ENCODE measurements at places on chromosomes 11 and 22.

DNA sequence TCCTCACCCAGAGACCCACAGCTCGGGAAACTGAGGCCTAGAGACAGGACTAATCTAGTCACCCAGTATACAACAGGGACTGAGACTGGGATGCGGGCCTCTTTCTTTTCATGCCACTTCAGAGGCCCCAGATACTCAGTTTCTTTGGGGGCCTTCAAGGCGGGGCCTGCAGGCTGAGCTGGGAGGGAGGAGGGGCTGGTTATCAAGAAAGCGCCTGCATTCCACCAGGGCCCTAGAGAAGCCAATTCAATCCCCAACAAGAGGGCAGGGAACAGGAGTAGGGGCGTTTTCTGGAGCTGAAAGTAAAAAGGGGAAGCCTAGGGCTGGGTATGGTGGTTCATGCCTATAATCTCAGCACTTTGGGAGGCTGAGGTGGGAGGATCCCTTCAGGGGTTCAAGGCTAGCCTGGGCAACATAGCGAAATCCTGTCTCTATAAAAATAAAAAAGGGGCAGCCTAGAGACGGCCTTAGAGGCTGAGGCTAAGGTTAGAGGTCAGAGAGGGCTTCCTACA is 1.6 kb downstream of the ATG2A start:
- DNase-seq = no peak

- no peak for DNase-seq
Measured at GRCh38 chr22:29306835-29307595, 565 bp downstream of the GAS2L1 start.

DNA sequence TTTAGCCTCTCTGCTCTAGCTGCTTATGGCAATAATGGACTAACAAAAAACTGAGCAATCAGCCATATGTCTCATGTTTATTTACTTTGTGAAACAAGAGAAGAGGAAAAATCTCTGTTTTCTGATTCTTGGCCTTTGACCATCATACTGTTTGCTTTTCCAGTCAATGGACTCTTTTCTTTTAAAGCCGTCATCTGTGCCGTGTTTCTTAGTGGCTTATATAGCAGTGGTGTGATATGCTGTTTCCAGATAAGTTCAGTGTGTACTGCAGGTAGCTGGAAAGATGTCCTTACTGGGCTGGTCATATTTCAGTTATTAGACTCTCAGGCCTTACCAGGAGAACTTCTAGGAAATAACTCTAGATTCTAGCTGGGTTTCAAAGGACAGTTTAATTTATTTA is 33.6 kb upstream of the TECTA start:
- no peak for DNase-seq

DNA sequence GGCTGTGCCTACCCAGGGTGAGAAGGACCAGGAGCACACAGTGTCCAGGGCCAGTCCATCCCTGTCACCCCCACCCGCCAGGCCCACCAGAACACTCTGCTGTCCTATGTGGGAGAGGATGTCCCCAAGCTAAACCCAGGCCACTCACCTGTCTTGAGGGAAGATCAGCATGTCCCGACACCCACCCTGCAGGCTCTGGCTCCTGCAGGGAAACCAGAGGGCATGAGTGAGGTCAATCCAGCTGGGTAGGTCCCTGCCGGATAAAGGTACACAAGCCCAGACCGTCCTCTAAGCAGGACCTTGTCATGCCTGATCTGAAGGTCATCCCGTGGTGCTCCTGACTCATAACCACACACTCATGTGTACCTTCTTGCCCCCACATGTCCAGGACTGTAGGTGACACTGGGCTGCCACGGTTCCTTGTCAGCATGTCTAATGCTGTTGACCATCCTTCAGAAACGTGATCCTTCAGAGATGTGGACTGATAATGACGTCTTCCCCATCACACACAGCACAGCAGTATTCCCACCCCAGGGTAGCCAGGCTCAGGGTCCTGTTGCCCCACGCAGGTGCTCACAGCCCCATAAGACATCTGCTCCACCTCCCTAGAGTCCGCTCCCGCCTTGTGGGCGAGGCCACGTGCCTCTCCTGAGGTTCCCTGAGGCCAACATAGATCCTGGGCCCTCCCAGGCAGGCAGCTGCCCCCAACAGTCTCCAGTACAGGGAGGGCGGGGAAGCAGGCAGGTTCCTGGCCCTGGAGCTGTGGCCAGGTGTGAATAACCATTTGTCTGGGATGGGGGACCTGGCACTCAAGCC is 6.1 kb downstream of the ARVCF start:
- no peak for DNase-seq

DNA sequence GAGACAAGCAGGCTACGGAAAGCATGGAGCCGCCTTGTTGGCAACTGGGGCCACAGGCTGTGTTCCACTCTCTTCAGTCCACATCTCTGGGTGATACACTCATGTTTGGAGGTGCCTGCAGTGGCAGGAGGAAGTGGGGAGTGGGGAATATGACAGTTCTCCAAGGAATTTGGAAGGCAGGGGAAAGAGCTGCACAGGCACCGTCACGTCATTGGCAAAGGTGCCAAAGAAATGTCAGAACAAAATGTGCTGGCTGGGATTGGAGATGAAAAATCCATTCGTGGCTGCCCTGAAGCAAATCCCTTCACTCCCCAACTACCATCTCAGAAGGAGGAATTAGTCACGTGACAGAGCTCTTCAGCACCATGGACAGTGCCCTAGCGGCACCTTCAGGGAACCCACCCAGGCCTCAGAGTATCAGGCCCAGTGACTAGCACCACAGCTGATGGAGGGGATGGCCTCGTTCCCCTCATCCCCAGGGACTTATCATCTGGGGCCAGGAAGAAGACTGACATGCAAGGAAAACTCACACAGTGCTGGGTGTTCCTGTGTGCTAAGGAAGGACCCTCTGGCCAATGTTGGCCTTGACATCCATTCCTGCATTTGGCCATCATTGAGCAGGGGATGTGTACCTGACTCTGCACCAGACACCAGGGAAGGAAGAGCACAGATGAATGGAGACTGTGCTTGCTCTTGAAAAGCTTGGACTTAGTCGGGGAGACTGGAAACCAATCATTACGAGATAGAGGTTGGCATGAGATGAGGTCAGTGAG is 48.5 kb upstream of the PRDM11 start:
- no peak for DNase-seq

GRCh38 chr11:43994196-43994595 is 51.8 kb downstream of the C11orf96 start:
- no peak for DNase-seq

- no peak for DNase-seq
Measured at GRCh38 chr11:10414659-10415058, 40.4 kb upstream of the AMPD3 start.

DNA sequence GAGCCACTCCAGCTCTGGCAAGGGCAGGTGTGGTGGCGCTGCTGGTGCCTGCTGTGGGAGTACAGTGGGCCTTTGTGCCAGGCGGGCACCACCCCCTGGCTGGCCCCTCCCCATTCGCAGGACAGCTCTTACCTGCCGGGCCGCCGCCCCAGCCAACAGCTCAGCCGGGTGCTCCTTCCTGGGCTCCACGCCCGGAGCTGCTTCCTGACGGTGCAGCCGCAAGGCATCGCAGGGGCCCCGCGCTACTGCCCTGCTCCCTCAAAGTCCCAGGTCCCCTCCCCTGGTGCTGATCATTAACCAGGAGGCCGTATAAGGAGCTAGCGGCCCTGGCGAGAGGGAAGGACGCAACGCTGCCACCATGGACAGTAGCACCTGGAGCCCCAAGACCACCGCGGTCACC is at the start of gene SLC5A1:
Gene SLC5A1 (plus strand): TSS at position 338 of the 400 bp plus-strand sequence. CDS start 21 bp downstream, at position 359.
- DNase-seq = no peak

DNA sequence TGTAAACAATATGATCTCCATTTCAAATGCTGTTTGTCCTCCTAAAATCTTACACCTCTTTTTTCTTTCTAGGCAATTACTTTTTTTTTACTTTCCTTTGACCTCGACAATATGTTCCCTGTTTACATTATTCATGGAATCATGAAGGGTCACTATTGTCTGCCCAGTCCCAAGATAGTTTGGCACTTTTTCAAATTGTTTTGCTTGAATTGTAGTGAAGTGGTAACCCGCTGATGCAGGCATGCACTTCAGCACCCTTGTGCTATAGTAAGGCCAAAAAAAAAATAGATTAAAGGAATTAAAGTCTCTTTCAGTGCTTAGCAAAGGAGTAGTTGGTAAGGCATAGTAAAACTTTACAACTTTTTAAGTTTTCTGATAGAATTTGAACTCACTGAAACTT is 90.9 kb downstream of the PAX6 start:
- DNase-seq = no peak

DNA sequence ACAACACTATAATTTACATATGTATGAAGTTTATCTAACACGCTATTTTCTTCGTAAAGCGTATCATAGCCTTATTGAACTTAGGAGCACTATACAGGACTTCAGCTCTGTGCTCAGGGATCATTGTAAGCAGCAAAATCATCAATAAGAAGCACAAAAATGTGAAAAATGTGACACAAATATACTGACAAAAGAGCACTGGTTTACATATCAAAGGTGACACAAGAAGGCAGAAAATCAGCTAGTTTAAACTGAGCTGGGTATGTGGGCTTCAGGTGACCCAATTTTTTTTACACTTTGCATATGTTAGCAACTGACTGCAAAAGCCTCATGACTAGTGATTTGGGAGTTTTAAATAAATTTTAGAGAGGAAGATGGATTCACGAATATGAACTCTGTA is 215.2 kb upstream of the CHORDC1 start:
- DNase-seq = no peak
